ENCODE measurements at places on chromosomes 4 and X.

DNA sequence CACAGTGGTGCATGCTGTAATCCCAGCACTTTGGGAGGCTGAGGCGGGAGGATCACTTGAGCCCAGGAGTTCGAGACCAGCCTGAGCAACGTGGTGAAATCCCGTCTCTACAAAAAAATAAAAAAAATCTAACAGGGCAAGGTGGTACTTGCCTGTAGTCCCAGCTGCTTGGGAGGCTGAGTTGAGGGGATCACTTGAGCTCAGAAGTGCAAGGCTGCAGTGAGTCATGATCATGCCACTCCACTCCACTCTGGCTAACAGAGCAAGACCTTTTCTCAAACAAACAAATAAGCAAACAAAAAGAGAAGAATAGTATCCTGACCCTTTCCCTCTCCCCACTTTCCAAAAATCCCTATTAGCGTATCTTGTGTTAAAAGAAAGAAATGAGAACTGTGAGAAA lies 52.7 kb downstream of the NPY1R start:
- no peak for DNase-seq

DNA sequence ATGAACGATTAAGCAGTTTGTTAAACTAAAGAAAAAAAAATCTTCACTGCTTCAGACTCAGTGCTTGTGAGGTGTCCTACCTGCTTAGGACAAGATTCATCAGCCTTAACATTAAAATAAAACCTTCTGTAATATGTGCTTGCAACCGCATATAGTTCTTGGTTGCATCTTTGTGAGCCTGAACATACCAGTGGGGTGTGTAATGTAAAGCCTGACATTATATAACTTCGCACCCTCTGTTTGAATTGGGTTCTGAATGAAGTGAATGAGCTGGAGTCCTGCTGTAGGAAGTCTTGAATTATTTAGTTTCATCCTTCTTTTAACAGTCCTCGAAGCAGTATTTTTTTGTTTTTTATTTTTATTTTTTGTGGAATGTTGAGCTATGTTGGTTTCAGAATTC lies 3.1 kb downstream of the KDM6A start:
- DNase-seq: peak; percentile 17

DNA sequence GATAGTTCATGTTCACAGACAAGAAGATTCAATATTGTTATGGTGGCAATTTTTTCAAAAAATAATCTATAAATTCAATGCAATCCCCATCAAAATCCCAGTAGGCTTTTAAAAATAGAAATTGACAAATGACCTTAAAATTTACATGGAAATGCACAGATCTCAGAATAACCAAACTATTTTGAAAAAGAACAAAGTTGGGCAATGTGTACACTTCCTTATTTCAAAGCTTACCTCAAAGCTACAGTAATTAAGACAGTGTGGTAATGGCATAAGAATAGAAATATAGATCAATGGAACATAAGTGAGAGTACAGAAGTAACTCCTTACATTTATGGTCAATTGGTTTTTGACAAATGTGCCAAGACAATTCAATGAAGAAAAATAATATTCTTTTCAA lies 39.0 kb downstream of the FRMD7 start:
- no peak for DNase-seq

GRCh38 chr4:26619784-26620183 lies 35.9 kb downstream of the TBC1D19 start:
- no peak for DNase-seq

GRCh38 chr4:85905761-85906160 lies 430.8 kb downstream of the ARHGAP24 start:
- no peak for DNase-seq

- peak; percentile 42 for DNase-seq
Observed at GRCh38 chr4:176191974-176192373, 3.4 kb downstream of the SPATA4 start.

- DNase-seq: peak; percentile 15
Observed at GRCh38 chrX:72545990-72546389, 26.7 kb downstream of the HDAC8 start.

GRCh38 chr4:140806163-140806562 lies 50.0 kb upstream of the TBC1D9 start:
- no peak for DNase-seq

DNA sequence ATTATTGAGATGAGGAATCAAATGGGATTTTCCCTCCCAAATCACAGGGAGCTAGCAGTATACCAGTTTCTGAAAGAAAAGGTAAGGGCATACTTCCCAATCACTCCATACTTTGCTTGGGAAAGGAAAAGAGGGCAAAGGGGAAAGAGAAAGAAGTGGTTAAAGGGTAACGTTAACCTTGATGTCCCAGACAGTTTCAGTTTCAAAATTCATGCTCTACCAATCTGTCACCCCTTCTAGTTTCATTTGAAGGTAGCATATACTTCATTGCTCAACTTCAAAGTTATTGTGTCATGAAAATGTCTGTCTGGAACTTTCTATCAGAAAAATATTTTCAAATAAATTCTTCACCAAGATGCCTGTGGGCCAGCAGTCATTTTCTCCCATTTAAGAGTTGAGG lies 16.0 kb downstream of the TNMD start:
- DNase-seq: no peak

- no peak for DNase-seq
Observed at GRCh38 chrX:103413705-103414387, 37.5 kb downstream of the BEX3 start.

DNA sequence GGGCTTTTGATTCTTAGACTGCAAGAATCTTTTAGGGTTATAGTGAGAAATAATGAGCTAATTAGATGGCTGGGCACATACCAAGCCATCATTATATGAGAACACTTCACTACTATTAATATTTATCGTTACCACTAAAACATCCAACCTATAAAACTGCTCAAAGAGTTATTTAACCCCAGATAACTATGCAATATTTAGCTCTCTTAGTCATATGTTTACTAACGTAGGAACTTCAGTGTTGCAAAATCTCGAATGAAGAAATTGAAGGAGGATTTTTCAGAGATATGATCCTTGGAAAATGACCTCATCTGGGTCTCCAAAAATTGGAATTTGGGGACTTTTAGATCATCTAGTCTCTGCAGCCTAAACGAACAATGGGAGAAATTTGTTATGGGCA lies 265.0 kb upstream of the RPS6KA3 start:
- no peak for DNase-seq

DNA sequence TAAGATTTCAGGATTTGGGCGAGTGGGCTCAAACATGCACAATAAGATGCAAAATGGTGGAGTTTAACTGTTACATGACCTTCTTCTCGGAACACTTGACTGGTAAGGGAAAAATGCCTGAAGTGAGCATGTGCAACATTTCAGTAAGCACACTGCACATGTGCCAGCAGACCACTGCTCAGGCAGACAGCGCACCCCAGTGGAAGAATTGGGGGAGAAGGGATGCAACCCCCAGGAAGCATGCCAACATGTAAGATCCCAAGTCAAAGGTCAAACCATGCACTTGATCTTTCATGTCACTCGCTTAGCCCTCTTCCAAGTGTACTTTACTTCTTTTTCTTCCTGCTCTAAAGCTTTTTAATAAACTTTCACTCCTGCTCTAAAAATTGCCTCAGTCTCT lies 256.3 kb downstream of the CENPC start:
- peak; percentile 32 for DNase-seq

GRCh38 chr4:17336524-17336961 lies 175.3 kb downstream of the QDPR start:
- peak; percentile 39 for DNase-seq

DNA sequence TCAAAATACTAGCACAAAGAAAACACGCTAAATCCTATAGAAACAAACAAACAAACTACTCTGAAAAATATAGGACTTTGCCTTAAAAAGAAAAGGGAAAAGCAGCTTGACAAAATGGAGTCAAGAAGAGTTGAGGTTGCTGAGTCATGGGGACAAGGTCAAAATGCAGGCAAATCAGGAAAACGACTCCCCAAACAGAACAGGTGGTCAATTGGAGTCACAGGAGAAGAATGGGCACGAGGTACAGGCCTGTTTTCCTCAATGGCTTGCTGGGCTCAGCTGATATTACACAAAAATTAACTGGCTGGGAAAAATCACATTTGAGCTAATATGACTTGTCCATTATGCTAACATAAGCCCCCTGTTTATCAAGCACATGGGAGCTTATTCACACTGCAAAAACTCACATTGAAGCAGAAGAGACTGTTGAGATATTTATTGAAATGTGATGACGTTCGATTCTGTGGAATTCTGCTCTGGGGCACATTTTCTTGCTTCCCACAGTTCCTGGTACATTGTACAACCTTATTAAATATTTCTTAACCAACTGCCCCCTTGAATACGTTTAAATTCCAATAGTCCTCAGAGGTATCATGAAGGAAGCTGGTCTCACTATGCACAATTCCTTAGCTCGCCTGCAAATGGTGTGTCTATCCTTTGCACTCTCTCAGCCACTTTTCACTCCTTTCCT lies 1622.1 kb downstream of the STIM2 start:
- no peak for DNase-seq

DNA sequence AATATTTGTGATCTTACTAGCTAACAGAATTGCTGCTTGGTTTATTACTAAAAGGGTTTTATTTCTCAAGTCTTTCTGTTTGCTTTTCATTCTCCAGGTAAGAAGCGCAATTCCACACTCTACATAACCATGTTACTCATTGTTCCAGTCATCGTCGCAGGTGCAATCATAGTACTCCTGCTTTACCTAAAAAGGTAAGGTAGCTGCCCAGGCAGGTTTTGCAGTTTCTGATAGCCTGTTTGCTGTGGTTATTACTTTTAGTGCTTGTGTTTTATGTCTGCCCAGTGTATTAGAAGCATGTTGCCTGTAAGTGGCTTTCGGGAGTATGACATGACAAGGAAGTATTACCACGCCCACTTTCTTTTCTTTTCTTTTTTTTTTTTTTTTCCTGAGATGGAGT lies 46.4 kb downstream of the IL13RA1 start:
- DNase-seq: no peak

- peak; percentile 55 for DNase-seq
Observed at GRCh38 chrX:7996414-7996813, 69.2 kb upstream of the PNPLA4 start.

GRCh38 chr4:24978291-24979075 lies 52.3 kb downstream of the LGI2 start:
- DNase-seq: no peak

- no peak for DNase-seq
Observed at GRCh38 chr4:29013341-29013740, 1706.8 kb upstream of the PCDH7 start.

DNA sequence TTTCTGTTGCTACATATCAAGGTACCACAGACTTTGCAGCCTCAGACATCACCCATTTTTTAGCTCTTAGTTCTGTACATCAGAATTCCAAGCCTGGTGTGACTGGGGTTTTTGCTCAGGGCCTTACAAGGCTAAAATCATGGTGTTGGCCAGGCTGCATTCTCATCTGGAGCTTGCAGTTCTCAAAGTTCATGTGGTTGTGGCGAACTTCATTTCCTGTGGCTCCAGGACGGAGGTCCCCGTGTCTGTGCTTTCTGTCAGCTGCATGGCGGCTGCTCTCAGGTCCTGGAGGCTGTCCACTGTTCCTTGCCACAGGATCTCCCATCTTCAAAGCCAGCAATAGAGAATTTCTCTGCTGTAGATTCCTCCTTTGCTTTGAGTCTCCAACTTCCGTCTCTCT lies 157.4 kb downstream of the STIM2 start:
- no peak for DNase-seq

DNA sequence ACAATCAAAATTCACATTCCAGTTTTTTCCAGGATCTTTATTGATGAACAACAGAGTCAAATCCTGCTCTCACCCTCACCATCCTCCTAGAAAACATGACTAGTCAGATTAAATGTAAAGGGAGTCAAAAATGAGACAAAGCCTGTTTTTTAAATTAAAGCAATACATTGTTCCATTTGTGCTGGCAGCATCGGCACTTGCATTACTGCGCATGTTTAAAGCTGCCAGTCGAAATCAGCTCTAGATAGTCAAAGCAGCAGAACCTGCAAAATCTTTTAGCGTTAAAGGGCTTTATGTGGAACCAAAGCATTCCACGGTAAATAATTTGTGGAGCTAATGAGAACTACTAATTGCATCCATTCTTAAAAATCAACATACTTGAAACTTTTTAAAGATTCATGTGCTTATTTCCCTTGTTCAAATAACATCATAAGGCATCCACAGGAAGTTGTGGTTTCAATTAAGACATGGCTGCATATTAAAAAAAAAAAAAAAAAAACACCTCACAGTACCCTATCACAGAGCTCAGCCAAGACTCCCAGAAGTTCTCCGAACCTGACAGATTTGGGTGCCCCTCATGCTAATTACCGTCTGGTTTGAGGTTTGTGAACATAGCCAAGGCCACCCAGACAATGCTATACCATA lies 82.2 kb downstream of the SH3KBP1 start:
- DNase-seq: peak; percentile 16

GRCh38 chrX:130097507-130098209 lies 12.6 kb downstream of the ELF4 start:
- no peak for DNase-seq

DNA sequence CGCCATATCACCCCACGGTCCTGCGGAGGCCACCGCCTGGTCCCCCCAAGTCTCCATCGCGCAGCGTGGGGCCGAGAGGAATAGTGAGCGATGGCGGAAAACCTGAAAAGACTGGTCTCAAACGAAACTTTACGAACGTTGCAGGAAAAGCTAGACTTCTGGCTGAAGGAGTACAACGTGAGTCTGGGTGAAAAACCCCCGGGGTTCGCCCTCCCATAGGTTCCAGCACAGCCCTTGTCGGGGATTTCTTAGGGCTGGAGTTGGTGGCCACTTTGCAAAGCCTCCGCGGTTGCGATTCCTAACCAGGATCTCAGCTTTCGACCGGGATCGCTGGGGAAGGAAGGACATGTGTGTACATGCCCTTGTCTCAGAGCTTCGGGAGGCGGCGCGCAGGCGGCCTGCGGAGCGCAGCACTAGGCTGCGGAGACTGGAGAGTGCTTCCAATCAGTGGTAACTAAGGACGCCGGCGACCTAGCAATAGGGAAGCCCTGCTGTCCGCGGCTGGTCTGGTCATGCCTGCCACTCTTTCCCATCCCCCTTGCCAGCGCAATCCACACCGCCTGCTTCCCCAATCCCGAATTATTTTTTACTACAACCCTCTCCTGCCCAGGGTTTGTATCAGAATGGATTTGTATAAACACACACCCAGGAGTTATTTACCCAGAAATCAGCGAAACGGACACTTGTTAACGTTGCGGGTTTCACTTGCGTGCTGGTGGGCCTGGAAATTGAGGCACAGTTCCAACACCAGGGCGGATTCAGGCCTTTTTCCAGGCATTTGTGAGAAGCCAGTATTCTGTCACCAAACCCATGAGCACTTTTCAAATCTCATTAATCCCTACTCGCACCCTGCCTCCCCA lies 741 bp downstream of the SPATA18 start:
- DNase-seq: peak; percentile 95

GRCh38 chr4:100317032-100317864 lies 127.0 kb upstream of the DDIT4L start:
- no peak for DNase-seq

DNA sequence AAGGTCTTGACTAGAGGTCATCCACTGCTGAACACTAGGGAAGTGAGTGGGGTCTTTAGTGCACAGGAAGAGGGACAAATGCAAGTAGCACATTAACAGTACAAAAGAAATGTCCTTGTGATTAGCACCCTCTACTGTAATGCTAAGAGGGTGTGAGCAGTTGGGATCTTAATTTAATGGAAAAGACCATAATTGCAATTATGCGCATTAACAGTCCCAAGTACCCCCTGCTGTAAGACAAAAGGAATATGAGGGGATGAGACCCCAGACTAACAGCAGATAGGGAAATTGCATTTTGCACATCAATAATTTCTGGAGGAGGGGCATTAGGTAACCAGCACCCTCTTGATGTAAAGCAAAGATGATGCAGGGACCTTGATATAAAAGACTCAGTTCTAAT lies 285.0 kb downstream of the CHIC1 start:
- no peak for DNase-seq

Measured in astrocyte of the hippocampus (primary cell).